ENCODE measurements at places on chromosomes 4 and X. TPM values are rescaled to one million over a fixed set of nuclear protein-coding genes. Genes with fewer than 3 reads are reported as not detected.

DNA sequence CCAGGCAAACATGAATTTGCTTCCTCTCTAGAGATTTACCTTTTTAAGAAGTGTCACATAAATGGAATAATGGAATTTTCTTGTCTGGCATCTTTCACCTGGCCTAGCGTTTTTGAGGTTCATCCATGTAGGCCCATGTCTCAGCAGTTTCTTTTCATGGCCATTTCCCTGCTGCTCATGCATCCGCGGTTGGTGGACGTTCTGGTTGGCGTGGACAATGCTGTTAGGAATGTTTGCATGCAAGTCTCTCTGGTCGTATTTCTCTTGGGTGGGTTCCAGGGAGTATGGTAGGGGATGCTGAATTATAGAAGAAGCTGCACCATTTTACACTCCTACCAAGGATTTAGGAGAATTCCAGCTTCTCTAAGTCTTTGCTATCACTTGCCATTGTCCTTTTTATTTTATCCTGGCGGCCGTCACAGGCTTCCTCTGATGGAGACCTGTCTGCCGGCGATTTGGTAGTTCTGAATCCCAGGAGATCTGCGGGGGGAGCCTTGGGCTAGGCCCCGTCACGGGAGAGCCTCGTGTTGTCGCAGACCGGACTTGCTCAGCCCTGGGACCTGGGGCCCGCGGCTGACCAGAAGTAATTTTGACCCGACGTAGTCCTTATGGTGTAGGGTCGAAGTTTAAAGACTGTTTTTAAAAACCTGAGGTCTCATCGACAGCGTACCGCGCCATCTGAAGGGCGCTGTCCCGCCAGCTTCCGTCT is 56.9 kb upstream of the TADA2B start:
- H3K4me3 ChIP-seq: peak overlapping the region; percentile 85
- H3K4me1 ChIP-seq: peaks cover 10% of the 10 kb centered on the region
- 0 out of 2 replicates have a peak, but pooled peaks cover 3% of the 10 kb centered on the region for H3K36me3 ChIP-seq
- peak overlapping the region; percentile 87 for H3K27ac ChIP-seq

The GSX2 gene
- not detected for polyA plus RNA-seq

GRCh38 chr4:145819853-145820181 is 118.8 kb downstream of the ZNF827 start:
- peaks cover 2% of the 10 kb centered on the region for H3K36me3 ChIP-seq
- no peak for DNase-seq
- no peaks in the 10 kb centered on the region for H3K27me3 ChIP-seq

The SPINK2 gene
- polyA plus RNA-seq: not detected

The NEIL3 gene
- polyA plus RNA-seq: 4.5 TPM

DNA sequence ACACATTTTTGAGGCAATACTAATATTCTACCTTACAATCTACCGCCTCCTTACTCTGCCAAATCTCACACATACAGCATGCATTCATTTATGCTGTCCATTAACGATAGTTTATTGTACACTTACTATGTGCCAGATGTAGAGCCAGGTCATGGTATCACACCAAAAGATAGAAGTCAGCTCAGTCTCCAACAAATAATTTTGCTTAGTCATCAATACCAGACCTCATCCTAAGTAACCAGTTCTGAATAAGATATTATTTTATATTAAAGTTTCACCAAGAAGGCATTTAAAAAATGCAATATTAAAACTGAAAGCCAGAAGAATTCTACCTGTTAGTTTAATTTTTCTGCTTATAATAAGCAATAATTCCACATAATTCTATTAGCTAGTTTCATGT is 60.6 kb upstream of the TTC29 start:
- no peaks in the 10 kb centered on the region for H3K36me3 ChIP-seq
- H3K27me3 ChIP-seq: peaks cover 4% of the 10 kb centered on the region
- H3K4me1 ChIP-seq: no peaks in the 10 kb centered on the region
- no peak for DNase-seq

DNA sequence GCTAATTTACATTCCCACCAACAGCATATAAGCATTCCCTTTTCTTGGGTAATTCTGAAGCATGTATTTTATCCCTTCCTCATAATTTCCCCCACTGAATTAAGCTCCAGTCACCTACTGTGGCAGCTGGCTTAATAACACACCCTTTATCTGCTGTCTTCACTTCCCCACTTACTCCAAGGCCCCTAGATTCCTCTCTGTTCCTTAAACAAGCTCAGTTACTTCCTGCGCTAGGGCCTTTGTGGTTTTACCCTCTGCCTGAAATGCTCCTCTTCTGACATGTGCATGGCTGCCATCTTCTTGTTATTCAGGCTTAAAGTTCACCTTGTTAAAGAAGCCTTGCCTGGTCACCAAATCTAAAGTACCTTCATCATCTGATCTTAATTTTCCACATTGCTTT is 47.2 kb upstream of the RPS6KA3 start:
- DNase-seq: no peak
- no peak overlapping the region for H3K4me3 ChIP-seq
- H3K27me3 ChIP-seq: no peaks in the 10 kb centered on the region
- H3K36me3 ChIP-seq: no peaks in the 10 kb centered on the region
- no peak overlapping the region for H3K27ac ChIP-seq

- H3K27me3 ChIP-seq: no peaks in the 10 kb centered on the region
- no peaks in the 10 kb centered on the region for H3K36me3 ChIP-seq
- no peak overlapping the region for H3K4me3 ChIP-seq
Measured at GRCh38 chrX:11407331-11408108, 114.3 kb downstream of the AMELX start.

GRCh38 chr4:104973708-104974107 is 173.0 kb upstream of the TET2 start:
- no peak overlapping the region for H3K4me3 ChIP-seq
- H3K27ac ChIP-seq: no peak overlapping the region
- DNase-seq: no peak
- H3K4me1 ChIP-seq: no peaks in the 10 kb centered on the region
- H3K36me3 ChIP-seq: no peaks in the 10 kb centered on the region

GRCh38 chrX:136711147-136711546 is 63.2 kb downstream of the CD40LG start:
- no peaks in the 10 kb centered on the region for H3K36me3 ChIP-seq
- no peak overlapping the region for H3K27ac ChIP-seq
- peak; percentile 36 for DNase-seq

The SLITRK2 gene
- not detected for polyA plus RNA-seq

The MYL5 gene
- polyA plus RNA-seq: 16.0 TPM

The YY2 gene
- polyA plus RNA-seq: 2.5 TPM

DNA sequence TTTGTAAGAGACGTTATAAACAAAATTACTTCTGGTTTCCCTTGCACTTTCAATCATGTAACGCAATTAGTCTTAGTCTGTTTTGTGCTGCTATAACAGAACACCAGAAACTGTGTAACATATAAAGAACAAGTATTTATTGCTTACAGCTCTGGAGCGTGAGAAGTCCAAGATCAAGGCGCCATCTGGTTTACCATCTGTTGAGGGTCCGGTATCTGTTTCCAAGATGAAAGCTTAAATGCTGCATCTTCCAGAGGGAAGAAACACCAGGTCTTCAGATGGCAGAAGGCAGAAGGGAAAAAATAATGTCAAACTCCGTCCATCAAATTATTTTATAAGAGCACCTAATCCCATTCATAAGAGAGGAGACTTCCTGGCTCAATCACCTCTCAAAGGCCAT is 474.1 kb downstream of the PDGFC start:
- H3K27ac ChIP-seq: no peak overlapping the region
- no peaks in the 10 kb centered on the region for H3K4me1 ChIP-seq
- H3K36me3 ChIP-seq: no peaks in the 10 kb centered on the region
- DNase-seq: no peak
- no peak overlapping the region for H3K4me3 ChIP-seq
- no peaks in the 10 kb centered on the region for H3K27me3 ChIP-seq

DNA sequence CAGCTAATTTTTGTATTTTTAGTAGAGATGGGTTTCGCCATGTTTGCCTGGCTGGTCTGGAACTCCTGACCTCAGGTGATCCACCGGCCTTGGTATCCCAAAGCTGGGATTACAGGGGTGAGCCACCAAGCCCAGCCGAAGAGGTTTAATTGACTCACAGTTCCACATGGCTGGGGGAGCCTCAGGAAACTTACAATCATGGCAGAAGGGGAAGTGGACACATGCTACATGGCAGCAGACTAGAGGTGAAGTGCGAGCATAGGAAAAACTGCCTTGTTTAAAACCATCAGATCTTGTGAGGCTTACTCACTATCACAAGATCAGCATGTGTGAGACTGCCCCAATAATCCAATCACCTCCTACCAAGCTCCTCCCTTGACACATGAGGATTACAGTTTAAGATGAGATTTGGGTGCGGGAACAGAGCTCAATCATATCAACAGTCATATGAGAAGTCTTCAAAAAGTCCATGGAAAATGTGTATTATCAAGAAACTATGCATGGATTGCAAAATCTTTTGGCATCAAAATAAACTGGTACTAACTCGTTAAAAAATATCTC is 25.8 kb upstream of the RPL39 start:
- no peaks in the 10 kb centered on the region for H3K36me3 ChIP-seq
- no peaks in the 10 kb centered on the region for H3K4me1 ChIP-seq
- H3K27ac ChIP-seq: no peak overlapping the region
- no peak overlapping the region for H3K4me3 ChIP-seq
- H3K27me3 ChIP-seq: no peaks in the 10 kb centered on the region
- peak; percentile 6 for DNase-seq

GRCh38 chr4:159410076-159410777 is 307.3 kb downstream of the RAPGEF2 start:
- peak; percentile 63 for DNase-seq
- peaks cover 6% of the 10 kb centered on the region for H3K4me1 ChIP-seq
- no peak overlapping the region for H3K27ac ChIP-seq
- H3K27me3 ChIP-seq: no peaks in the 10 kb centered on the region

DNA sequence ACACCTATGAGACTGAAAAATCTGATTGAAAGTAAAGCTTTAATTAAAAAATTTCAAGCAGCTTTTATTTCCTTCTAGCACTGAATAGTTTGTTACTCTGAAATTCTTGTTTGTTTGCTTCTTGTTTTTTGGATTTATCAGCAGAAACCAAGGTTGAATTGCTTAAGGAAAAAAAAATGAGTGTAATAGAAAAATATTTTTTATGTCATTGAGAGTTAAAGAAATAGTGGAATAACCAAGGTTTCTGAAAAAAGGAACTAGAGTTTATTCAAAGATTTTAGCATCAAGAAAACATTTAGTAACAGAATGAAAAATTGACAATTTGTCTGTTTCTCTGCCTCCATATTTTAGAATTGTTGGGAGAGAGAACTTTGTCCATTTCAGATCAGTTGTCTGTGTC is 1852.2 kb downstream of the PCDH7 start:
- H3K27me3 ChIP-seq: no peaks in the 10 kb centered on the region
- H3K36me3 ChIP-seq: no peaks in the 10 kb centered on the region

DNA sequence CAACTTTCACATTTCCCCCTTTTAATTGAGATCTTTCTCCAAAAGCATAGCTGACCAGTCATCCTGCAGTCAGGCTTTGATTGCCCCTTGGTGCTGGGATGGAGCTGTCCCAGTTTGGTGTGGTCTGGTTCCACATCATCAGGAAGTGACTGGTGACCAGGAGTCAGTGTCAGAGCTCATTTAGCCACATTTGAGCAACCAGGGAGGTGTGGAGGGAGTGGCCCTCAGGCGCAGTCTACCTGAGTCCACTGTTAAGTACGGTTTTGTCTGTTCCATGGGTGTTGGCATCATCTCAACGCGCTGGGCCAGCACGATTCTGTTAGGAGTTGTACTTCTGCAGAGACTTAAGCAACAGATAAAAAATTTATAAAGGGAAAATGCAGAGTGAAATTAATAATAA is 52.6 kb downstream of the RGS12 start:
- H3K36me3 ChIP-seq: peaks cover 8% of the 10 kb centered on the region
- no peak overlapping the region for H3K27ac ChIP-seq
- no peak for DNase-seq
- H3K4me3 ChIP-seq: no peak overlapping the region
- peaks cover 15% of the 10 kb centered on the region for H3K4me1 ChIP-seq

DNA sequence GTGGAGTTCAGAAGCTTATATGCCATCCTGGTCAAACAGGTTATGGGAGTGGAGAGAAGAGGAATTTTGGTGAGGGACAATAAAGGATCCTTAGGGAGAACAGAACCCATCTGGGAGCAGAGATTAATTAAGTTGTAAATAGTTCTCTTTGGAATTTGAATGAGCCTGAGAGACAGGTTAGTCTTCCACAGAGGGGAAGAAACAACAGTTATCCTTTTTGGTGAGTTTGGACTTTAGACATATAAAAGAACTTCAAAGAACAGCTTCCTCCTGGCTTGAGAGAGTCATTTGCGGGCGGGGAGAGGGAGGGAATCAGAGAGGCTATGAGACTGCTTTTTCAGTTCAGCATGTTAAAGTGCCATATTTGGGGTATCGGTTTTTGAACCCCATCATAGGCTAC is 793.3 kb upstream of the MAGEB2 start:
- no peak for DNase-seq
- no peaks in the 10 kb centered on the region for H3K36me3 ChIP-seq

The SUPT20HL1 gene
- not detected for polyA plus RNA-seq

The SATL1 gene
- polyA plus RNA-seq: not detected
